ENCODE measurements at places on chromosomes 1 and 21.
A peak's percentile ranks its signal among the peaks of the same experiment; 100 is the strongest.

DNA sequence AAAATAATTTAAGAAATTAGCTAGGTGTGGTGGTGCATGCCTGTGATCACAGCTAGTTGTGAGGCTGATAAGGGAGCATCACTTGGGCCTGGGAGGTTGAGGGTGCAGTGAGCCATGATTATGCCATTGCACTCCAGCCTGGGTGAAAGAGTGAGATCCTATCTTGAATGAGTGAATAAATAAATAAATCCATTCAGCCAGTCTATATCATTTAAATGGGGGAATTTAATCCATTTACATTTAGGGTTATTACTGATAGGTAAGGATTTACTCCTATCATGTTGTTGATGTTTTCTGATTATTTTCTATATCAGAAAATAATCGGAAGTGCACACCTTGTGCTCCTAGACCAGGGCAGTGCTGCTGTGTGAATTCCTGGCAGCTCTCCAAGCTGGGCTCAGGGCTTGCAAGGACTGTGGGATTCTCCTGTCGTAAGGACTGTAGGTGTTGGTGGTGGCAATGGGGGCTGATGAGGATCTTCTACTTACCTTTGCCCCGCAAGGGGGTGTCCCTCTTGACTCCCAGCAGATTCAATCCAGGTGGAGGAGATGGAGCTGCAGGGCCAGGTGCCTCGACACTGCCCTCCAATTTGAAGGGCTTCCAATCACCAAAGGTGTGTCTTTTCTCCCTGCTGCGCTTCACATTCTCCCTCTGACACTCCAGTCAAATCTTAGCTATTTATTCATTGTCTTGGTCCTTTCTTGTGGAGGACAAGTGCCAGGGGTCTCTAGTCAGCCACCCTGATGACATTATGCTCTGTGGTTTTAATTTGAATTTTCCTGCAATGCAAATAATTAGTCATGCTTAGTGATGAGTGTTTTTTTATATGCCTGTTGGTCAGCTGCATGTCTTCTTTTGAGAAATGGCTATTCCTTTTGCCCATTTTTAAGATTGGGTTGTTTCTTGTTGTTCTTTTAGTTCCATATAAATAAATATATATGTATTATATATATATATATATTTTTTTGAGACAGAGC is 14.1 kb upstream of the TRAPPC10 start:
- DNase-seq = no peak

DNA sequence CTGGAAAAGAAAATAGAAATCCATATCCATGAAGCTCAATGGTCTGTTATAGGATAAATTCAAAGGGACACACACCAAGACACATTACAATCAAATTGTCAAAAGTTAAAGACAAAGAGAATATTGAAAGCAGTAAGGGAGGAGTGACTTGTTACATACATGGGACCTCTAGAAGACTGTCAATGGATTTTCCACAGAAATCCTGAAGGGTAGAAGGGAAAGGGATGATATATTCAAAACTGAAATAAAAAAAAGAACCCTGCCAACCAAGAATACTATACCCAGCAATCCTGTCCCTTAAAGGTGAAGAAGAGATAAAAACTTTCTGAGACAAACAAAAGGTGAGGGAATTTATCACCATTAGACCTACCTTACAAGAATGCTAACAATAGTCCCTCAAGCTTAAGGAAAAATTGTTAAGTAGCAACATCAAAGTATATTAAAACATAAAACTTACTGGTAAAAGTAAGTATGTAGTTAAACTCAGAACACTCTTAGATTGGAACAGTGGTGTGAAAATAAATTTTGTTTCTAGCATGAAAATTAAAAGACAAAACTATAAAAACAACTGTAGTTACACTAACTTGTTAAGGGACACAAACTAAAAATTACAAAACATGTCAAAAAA is 103.2 kb upstream of the APP start:
- DNase-seq = no peak

DNA sequence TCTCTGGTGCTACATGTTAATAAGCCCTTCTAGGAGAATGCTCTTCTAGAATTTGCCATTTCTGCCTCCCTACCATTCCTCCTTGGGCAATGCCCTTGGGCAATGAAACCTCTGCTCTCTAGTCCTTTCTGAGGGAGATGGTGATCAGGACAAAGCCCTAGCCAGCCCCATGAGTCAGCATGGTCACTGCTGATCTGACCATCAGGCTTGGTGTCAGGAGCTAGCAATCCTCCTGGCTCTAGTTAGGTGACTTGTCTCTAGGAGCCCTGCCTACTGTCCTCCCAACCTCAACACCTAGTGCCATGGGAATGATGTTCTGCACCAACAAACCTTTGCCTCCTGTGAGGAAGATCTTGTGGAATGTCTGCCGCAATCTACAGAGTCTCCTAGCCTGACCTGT is 89.8 kb downstream of the NMNAT2 start:
- no peak for DNase-seq

DNA sequence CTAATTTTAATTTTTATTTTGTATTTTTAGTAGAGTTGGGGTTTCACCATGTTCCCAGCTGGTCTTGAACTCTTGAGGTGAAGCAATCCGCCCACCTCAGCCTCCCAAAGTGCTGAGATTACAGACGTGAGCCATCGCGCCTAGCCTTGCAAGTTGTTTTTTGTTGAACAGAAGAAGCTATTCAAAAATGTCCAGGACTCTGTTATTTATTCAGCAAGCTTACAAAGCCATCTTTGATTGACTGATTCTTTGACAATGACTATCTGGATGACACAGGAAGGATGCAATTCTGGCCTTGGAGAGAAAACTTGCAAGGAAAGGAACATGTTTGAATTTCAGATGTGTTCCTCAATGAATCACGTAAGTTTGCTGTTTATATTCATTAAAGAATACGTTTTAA is 63.5 kb downstream of the MAP3K7CL start:
- no peak for DNase-seq

GRCh38 chr1:74952786-74953185 is 181.4 kb upstream of the LHX8 start:
- no peak for DNase-seq

DNA sequence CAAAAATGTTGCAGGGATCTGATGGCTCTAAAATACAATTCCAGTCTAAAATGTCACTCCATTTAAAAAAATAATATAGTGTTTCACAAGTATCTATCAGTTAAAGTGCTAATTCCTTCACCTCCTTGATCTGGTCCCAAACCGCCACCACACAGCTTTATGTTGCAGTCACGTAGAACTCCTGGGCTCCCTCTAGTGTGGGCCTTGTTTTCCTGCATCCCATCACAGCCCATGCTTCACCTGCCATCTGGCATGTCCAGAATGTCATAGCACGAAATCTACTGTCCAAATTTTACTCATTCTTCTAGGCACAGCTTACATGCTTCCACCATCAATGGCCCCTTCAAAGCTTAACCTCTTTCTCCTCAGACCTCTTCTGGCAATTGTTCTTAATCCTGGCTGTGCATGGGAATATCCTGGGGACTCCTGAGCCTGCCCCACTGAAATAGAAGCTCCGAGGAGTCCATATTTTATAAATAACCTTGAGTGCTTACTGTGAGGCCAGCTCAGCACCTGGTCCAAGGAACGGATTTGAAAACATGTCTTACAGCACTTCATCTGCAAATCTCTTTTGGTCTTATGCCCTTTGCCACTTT is 15.5 kb downstream of the FYB2 start:
- DNase-seq = peak; percentile 45

DNA sequence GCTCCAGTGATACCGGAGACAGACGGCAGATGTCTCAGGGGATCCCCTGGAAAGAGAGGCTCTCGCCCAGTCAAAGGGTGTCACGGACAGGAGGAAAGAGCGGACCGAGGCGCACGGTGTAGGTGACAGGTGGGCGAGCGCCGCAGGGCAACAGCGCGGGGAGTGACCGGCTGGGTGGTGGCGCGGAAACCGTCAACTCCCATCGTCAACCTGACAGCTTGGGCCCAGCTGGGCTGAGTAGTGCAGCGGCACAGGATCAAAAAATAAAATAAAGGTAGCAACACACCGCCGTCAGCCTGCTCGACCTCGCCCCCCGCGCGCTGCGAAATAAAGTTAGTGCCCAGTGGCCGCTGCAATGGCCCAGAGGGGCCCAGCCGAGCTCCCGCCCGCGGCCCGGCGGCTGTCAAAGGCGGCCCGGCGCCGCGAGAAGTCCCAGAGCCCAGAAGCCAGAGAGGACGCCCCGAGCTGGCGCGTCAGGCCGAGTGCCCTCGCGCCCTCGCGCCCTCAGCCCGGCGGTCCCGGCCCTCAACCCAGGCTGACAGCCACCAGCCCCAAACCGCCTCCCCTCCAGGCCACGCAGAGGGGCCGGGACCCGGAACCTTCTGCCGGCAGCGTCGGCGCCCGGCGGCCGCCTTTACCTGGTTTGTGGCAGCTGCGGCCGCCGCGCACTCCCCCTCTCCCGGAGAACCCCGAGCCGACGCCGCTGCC is at the start of gene LYST:
Gene LYST (minus strand): TSS at position 702 of the 708 bp plus-strand sequence. CDS start 36,489 bp downstream, outside the sequence.
- peak; percentile 52 for DNase-seq

DNA sequence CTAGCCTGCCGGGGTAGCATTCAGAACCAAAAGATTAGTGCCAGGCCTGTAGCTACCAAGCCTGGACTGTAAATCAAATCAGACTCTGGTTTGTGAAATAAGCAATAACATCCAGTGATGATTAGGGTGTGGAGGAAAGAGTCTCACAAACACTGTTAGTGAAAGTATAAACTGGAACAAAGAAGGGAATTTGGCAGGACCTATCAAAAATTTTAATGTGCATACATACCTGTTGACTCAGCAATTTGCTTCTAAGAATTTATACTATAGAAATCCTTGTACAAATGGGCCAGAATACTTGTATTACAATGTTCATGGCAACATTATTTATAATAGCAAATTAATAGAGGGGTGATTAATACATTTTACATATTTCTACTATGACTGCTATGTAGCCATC is 109.8 kb upstream of the WARS2 start:
- DNase-seq = no peak

DNA sequence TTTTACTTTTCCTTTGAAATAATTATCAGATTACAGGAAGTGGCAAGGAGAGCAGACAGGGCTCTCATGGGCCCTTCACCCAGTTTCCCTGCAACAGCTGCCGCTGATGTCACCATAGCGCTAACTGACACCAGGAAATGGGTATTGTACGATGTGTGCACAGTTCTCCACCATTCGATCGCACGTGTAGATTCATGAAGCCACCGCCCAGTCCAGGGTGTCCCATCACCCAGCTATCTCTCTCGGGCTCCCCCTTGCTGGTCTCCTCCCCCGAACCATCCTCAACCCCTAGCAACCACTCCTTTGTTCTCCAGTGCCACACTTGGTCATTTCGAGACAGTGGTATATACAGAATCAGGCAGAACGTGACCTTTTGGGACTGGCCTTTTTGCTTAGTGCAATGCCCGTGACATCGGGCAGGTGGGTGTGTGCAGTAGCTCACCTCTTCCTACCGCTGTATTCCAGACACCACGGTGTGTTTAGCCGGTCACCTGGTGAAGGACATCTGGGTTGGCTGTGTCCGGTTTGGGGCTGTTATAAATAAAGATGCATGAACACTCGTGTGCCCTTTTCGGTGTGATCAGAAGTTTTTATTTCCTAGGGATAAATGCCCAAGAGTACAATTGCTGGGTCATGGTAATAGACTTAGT is 118.4 kb downstream of the CRYAA start:
- no peak for DNase-seq

DNA sequence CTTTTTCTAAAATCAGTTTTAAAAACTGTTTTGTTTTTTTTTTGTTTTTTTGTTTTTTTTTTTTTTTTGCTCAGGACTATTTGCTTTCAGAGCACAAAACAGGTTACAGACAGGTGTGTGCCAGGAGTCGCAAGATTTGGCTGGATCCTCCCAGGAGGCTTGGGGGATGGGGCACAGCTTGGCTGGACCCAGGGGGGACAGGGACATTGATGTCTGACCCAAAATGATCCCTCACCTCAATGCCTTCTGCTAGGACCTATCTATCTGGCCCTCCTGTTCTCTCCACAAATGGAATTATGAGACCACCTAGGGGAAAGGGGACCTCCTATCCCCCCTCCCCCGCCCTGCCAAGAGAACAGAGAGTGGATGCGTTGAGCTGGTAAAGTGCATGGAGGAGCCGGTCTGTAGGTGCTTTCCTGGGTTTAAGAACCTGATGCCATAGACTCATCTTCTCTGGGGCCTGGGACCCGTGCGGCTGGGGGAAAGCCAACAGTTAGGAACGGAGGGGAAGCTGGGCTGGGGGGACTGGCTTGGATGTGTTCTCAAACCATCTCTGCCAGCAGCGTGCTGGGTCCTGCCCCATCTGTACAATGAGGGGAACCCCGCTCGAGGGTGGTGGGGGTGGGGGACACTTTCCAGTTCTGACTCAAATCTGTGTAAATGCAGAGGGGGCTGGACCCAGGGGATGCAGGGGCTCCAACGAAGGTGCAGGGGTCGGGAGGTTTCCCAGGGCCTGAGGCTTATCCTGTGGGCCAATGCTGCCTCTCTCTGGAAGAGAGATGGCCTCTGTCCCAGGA is 28.9 kb downstream of the RUNX3 start:
- DNase-seq = no peak

- DNase-seq = no peak
Measured at GRCh38 chr21:33566514-33566913, 22.0 kb downstream of the DONSON start.

DNA sequence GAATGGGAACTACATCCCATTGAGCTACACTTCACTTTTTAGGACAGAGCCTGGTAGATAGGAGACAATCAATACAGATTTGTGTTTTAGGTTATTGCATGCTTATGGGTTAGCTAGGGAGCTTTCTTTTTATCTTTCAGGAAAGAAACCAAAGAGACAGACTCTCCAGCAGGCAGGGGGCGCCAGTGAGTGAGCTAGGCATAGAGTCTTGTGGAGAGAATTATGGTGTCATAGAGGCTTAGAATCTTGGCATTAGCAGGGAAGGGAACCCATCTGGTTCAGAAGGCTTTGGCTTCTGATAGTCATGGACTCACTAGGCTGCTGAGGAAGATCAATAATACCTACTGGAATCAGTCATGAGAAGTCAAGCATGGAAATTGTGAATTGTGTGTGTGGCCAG is at the start of gene SMCP:
Gene SMCP (plus strand): TSS at position 281 of the 400 bp plus-strand sequence. CDS start 6,101 bp downstream, outside the sequence.
- DNase-seq = no peak

DNA sequence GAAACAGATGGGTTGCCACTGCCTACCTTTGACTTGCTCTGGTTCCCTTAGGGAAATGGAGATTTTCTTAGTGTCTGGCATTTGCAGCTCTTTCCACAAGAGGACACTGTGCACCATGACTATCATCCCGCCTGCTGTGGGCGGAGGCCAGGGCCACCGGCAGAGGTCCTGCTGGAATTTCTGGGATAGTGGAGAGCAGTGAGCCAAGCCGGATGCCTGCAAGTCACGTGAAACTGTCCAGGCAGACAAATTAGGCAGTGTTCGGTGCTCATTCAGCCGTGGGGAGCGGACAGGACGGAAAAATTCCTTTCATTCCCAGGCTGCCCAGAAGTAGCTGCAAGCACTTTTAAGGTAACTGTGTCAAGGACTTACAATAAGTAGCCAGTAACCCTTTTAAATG is 43.4 kb downstream of the IGSF5 start:
- DNase-seq = peak; percentile 73
